ENCODE measurements at places on chromosomes 6 and 20. TPM values are rescaled to one million over a fixed set of nuclear protein-coding genes. Genes with fewer than 3 reads are reported as not detected.

KIAA0408 gene
- total RNA-seq, result not detected

VSX1 gene
- not detected for total RNA-seq

- DNase-seq, result no peak
Observed at GRCh38 chr6:137087902-137088301, 43.1 kb upstream of the IL20RA start.

GRCh38 chr6:25640446-25640845, 11.6 kb upstream of the SCGN start:
- DNase-seq, result no peak

GRCh38 chr6:159826968-159827647, 27.0 kb downstream of the PNLDC1 start:
- DNase-seq, result no peak

- DNase-seq, result peak; percentile 68
Observed at GRCh38 chr6:125944434-125944816, 12.1 kb upstream of the HINT3 start.

PHACTR3 gene
- 26.4 TPM for total RNA-seq

SUMO4 gene
- total RNA-seq, result not detected
